Body of pancreas (tissue), 4 donors: ENCODE measurements at places on chromosomes 16 and 17. TPM values are rescaled to one million over a fixed set of nuclear protein-coding genes. Genes with fewer than 3 reads are reported as not detected.

SDR42E1 gene
- total RNA-seq: 3.4 TPM

TBC1D3B gene
- total RNA-seq: not detected

KRT33B gene
- not detected for total RNA-seq

DNA sequence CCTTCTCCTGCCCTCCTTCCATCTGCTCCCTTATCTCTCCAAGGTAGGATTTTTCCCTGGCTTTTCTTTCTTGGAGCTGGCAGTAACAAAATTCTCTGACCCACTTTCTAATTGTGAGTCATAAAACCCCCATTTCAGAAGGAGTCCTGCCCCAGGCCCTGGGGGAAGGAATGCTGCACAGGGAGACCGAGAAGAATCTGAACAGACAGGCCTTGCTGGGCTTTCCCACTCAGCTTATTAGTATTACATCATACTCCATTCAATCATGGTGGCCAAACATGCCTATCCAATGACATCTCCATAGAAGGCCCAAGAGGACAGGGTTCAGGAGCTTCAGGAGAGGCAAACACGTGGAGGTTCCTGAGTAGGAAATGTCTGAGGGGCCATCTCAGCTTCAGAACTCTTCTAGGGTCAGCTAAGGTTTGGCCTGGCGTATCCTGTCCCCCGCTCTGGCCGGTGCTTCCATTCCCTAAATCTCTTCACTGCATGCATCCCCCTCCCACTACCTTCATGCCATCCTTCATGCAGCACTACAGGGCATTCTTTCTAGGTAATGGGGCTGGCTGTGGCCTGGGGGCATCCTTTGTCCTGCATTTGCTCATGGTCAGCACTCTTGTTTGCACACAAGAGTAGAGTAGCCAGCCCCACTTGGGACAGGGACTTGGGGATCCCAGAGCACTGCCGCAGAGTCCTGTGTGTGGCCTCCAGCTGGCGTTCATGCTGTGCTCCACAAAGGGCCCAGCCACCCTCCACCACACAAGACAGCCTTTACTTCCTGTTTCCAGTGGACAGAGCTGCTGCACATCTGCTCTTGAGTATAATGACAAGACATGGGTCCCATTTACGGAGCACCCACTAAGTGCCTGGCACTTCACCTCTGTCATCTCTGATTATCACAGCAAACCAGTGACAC lies 8.2 kb downstream of the SLC6A2 start:
- no peaks in the 10 kb centered on the region for H3K27me3 ChIP-seq
- H3K36me3 ChIP-seq: no peaks in the 10 kb centered on the region
- DNase-seq: no peak

DNA sequence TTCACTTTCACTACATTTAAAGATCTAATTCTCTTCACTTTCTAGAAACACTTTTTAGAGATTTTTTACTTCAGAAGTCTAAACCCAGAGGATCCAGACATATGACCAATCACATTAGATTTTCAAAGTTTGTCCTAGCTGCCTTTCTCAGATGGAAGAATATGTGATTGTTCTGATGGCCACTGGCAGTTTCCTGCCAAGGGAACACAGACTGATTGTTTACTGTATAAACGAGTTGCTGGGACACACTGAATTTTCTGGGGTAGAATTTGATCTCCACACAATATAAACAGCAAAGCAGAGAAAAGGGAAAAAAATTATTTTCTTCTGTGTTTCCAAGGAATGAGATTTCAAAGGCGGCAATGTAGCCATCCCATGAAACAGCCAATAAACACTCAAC lies 480.0 kb downstream of the TOX3 start:
- H3K4me1 ChIP-seq: peaks cover 9% of the 10 kb centered on the region
- no peak for DNase-seq
- no peaks in the 10 kb centered on the region for H3K36me3 ChIP-seq

DNA sequence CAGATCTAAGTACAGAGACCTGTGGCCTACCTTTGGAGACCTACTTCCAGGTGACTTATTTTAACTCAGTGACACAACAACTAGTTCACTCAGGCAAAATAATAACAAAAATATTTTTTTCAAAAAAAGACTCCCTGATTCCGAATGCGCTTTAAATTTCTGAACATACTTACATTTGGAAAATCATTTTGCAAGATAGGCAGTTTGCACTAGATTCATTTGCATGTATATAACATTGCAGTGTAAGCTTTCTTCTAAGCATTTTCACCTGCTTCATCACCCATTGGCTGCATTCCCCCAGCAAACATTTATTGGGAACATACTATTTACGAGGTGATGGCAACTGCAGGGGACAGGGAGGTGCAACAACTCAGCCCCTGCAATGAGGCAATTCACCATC lies 166.8 kb downstream of the GRIN2A start:
- no peak overlapping the region for H3K27ac ChIP-seq
- no peaks in the 10 kb centered on the region for H3K36me3 ChIP-seq
- no peaks in the 10 kb centered on the region for H3K4me1 ChIP-seq
- no peak for DNase-seq
- H3K27me3 ChIP-seq: no peaks in the 10 kb centered on the region

GRCh38 chr17:30393491-30393890 lies 14.8 kb downstream of the CPD start:
- peaks cover 29% of the 10 kb centered on the region for H3K4me1 ChIP-seq
- DNase-seq: no peak
- no peak overlapping the region for H3K4me3 ChIP-seq
- H3K27me3 ChIP-seq: no peaks in the 10 kb centered on the region
- H3K27ac ChIP-seq: no peak overlapping the region

- no peaks in the 10 kb centered on the region for H3K27me3 ChIP-seq
- H3K4me1 ChIP-seq: peaks cover 24% of the 10 kb centered on the region
- no peak overlapping the region for H3K4me3 ChIP-seq
- peak; percentile 88 for DNase-seq
Measured at GRCh38 chr16:74695450-74696422, 4.9 kb downstream of the MLKL start.

DNA sequence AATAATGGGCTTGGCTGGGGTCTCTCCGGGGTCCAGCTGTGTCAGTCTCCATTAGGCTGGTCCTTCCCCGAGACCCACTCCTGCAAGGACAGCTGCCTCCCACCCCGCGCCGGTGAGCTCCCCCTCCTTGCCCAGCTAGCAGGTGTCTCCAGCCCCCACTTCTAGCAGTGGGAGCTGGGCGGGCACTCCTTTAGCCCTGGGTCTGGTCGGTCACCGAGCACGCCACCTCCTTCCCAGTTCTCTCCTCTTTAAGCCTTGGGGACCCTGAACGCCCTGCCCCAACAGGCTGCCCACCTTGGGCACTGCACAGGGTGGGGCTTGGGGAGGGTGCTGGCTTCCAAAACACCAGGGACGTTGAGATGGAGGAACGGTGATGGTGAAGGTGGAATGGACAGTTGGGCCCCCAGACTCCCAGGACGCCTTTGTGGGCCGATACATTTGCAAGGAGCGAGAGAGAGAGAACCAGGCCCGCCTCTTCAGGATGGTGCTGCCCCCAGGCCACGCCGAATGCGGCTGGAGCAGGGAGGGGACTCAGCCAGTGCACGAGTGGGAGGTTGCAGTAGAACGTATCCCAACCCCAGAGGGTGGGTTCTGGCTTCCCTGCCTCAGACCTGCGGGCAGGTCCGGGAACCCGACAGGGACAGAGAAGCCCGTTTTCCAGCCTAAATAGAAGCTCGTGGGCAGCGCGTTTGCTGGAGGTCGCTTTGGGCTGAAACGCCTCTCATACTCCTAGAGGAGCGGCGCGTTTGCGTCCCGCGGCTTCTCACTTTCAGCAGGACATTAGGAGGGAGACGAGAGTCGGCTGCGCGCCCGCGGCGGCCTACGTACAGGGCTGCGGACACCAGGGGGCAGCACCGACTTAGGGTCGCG lies 10.7 kb downstream of the TBX2 start:
- H3K4me1 ChIP-seq: peaks cover 36% of the 10 kb centered on the region
- H3K36me3 ChIP-seq: no peaks in the 10 kb centered on the region
- H3K27ac ChIP-seq: peak overlapping the region; percentile 72
- DNase-seq: peak; percentile 52
- H3K4me3 ChIP-seq: no peak overlapping the region
- H3K27me3 ChIP-seq: peaks cover 25% of the 10 kb centered on the region
